Nephron progenitor cell (in vitro differentiated cells): ENCODE measurements at places on chromosomes 6 and 20.

DNA sequence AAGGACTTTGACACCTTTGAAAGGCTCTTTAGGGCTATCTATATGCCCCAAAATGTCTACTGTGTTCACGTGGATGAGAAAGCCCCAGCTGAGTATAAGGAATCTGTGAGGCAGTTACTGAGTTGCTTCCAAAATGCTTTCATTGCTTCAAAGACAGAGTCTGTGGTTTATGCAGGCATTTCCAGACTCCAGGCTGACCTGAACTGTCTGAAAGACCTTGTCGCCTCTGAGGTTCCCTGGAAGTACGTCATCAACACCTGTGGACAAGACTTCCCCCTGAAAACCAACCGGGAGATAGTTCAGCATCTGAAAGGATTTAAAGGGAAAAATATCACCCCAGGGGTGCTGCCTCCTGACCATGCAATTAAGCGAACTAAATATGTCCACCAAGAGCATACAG lies 65.2 kb downstream of the GCNT2 start:
- no peak for DNase-seq

GRCh38 chr6:20660534-20660933 lies 126.3 kb downstream of the CDKAL1 start:
- no peak for DNase-seq

- peak; percentile 69 for DNase-seq
Observed at GRCh38 chr20:2840967-2841531, 504 bp downstream of the VPS16 start.

GRCh38 chr20:40192081-40192480 lies 497.0 kb downstream of the MAFB start:
- no peak for DNase-seq

- DNase-seq, result no peak
Observed at GRCh38 chr6:52365866-52366540, 4.1 kb downstream of the PAQR8 start.

DNA sequence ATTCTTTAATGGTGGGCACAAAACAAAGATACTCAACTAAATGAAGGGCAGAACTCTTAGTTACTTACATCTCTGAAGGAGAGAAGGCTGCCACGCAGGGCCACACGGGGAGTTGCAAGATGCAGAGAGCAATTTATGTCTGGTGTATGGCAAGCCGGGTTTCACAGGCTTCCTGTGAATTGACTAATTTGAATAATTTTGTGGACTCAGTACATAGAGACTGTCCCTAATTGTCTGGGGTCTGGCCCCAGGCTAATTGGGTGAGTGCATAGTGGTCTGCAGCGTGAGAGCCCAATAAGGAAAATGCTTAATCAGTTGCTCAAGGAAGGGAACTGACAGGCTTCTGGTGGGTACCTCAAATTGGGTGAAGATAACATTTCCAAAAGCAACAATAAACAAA lies 205.7 kb downstream of the OTOR start:
- DNase-seq, result no peak

DNA sequence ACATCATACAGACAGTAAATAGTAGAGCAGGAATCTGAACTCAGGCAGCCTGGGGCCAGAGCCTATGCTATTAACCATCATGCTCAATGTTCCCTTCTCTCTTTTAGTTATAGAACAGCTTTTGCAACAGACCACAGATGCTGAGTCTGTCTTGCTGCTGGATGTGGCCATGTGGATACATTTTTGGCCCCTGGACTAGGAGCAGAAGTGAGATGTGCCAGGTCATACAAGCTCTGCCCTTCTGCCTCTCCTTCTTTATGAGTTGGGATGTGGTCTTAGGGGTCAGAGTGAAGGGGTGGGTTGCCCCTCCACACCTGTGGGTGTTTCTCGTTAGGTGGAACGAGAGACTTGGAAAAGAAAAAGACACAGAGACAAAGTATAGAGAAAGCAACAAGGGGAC lies 14.6 kb upstream of the AARS2 start:
- no peak for DNase-seq

DNA sequence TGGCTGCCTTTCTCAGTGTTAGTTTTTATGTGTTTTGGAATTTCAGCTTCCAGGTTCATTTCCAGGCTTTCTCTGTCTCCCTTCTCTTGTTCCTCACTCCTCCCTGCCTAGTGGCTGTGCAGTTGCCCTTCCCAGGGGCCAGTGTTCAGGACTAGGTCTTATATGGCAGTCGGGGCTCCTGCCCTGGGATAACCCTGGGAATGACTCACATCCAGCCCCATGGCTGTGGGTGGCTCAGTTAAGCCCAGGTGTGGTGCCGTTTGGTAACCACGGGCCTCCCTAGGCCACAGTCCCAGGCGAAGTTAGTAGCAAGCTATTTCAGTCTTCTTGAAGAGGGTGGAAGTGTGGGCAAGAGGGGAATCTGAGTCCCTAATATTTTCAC lies 57.4 kb upstream of the DDR1 start:
- DNase-seq, result no peak

GRCh38 chr6:56718236-56718635 lies 75.5 kb upstream of the DST start:
- no peak for DNase-seq

DNA sequence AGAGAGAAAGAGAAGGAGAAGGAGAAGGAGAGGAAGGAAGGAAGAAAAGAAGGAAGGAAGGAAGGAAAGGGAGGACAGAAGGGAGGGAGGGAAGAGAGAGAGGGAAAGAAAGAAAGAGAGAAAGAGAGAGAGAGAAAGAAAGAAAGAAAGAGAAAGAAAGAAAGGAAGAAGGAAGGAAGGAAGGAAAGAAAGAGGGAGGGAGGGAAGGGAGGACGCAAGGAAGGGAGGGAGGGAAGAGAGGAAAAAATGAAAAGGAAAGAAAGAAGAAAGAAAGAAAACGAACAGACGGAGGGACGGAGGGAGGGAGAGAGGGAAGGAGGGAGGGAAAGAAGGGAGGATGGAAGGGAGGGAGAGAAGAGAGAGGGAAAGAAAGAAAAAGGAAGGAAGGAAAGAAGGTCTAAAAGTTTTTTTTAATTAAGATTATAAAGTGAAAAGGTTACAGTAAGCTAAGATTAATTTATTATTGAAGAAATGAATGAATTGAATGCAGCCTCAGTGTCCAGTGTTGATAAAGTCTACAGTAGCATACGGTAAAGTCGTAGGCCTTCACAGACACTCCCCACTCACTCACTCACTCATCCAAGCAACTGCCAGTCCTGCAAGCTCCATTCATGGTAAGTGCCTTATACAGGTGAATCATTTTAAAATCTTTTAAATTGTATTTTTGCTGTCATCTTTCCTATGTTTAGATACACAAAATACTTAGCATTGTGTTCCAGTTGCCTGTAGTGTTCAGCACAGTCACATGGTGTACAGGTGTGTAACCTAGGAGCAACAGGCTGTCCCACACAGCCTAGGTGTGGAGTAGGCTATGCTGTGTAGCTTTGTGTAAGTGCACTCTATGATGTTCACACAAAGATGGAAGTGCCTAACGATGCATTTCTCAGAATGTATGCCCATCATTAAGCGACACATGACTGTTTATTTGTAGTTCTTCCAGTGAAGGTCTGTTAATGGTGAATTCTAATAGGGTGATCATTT lies 20.3 kb upstream of the ARID1B start:
- no peak for DNase-seq

DNA sequence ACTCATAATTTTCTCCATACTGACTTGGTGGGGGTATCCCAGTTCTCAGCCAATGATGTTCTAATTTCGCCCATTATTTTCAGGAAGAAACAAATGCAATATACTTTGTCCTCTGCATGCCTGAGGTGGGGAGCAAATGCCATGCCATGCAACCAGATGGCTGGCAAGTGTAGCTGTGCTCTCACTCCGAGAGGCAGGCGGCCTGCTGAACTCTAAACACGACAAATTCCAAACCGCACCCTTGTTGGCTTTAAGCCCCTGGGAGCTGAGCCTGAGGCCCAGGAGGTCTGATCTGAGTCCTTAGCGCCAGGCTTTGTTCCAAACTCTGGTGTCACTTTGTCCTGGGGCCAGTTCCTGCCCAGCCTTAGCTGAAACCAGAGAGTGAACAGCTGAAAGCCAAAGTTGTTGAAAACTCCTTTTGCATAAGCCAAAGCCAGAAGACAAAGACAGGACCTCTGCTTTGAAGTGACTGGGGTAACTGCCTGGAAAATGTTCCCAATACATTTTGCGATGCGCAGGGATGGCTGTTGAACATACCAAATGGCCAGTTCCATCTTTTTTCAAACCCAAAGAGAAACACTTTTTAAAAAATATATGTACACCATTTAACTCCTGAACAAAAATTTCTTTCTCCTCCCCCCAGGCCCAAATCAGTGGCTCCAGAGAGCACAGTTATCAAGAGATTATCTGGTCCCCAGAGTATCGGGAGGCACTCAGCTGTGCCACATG lies 46.2 kb downstream of the TTI1 start:
- no peak for DNase-seq

DNA sequence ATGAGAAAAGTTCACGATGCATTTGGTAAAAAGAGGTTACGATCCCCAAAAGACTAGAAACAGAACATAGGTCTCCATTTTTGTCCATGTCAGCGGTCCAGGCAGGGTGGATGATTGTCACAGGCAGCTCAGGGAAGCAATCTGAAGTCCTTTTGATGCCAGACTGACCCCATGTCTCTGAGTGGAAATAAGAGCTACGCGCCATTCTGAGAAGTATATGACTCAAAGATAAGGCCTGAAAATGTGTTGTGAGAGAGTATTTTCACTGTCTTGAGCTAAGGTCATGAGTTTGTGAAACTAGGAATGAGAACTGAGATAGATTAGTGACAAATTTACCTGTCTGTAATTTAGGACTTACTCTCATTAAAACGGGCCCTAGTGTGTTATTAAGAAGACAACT lies 69.5 kb downstream of the LYRM4 start:
- no peak for DNase-seq

DNA sequence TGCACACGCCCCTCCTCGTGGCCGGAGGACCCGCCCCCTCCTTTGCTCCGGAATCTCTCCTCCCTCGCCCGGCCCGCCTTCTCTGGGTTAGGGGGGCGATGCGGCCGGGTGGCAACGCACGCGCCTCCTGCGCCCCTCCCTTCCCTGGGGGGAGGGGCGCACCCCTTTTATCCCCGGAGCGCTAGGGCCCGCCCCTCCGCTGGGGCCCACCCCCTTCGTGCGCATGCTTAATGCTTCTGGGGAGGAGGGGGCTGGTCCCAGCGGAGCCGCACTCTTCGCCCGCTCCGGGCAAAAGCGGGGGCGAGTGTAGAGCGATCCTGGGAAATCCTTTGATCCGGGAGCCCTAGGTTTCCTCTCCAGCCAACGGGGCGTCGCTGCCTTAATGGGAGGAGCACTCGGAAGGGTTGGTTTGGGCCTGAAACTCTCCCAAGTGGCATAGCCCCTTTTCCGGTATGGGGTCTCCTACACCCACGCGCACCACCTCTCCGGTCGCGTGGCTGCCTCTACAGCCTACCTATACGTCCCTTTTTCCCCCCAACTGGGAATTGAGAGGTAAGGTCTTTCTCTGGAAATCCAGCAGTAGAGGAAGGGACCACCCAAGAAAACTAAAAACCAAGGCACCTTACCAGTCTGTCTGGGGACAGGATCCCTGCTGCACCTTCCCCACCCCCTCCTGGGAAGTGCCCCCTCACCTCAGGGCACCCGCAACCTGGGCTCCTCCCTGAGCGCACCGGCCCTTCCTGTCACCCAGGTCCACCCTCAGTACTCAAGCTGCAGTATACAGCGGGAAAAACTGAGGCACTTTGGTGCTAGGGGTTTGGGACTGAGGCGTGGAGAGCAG lies 2.1 kb downstream of the SOX12 start:
- peak; percentile 92 for DNase-seq

DNA sequence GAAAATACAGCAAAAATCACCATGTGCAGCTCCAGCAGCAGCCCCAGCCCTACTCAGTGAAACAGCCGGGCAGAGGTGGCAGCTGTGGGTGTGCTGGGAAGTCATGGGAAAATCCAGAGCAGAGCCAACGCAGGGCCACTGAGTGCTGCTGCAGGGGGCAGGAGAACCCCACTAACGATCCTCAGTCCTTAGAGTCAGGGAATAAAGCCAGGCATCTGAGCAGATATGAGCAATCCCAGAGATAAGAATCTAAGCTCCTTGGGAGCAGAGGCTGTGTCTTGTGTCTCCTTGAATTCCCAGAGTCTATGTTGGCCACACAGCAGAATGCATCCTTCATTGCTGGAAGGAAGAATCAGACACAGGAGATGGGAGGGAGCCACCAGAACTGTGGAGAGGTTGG lies 493.1 kb upstream of the MAP3K7 start:
- peak; percentile 3 for DNase-seq

- DNase-seq, result no peak
Observed at GRCh38 chr6:90431576-90431975, 134.9 kb upstream of the BACH2 start.

- no peak for DNase-seq
Observed at GRCh38 chr6:36126553-36127458, 3.5 kb upstream of the MAPK13 start.

GRCh38 chr6:151101816-151102694 lies 137.7 kb upstream of the AKAP12 start:
- DNase-seq, result no peak

- DNase-seq, result no peak
Observed at GRCh38 chr6:97026298-97026697, 101.8 kb downstream of the KLHL32 start.

DNA sequence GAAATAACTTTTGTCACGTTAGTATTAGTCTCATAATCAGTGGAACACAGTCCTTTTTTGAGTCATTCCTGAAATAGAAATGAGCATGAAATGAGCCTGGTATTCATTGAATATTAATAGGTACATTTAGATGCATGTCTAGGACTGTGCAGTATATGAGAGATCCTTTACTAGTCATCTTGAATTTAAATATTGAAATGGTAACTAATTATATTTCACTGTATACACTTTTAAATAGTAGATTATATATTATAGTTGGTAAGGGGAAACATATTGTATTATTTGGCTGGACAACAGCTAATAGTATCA lies 59.4 kb downstream of the RSPO3 start:
- DNase-seq, result no peak

GRCh38 chr6:69622924-69623323 lies 173.9 kb downstream of the LMBRD1 start:
- peak; percentile 4 for DNase-seq

GRCh38 chr20:46302106-46302505 lies 6.2 kb downstream of the CDH22 start:
- DNase-seq, result no peak

GRCh38 chr20:2116170-2116940 lies 14.7 kb downstream of the STK35 start:
- DNase-seq, result no peak

GRCh38 chr6:73231986-73232391 lies 6.7 kb upstream of the KHDC1L start:
- no peak for DNase-seq

DNA sequence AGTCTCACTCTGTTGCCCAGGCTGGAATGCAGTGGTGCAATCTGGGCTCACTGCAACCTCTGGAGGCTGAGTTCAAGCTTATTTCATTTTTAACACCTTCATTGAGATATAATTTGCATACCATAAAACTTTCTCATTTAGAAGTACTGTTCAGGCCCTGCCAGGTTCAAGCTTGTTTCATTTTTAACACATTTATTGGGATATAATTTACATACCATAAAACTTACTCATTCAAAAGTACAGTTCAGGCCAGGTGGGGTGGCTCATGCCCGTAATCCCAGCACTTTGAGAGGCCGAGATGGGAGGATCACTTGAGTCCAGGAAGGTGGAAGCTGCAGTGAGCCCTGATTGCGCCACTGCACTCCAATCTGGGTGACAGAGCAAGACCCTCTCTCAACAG lies 5.5 kb downstream of the OR2B6 start:
- DNase-seq, result no peak

GRCh38 chr20:52652271-52652670 lies 319.9 kb upstream of the TSHZ2 start:
- DNase-seq, result no peak
